ENCODE measurements at places on chromosomes 2 and 18.

DNA sequence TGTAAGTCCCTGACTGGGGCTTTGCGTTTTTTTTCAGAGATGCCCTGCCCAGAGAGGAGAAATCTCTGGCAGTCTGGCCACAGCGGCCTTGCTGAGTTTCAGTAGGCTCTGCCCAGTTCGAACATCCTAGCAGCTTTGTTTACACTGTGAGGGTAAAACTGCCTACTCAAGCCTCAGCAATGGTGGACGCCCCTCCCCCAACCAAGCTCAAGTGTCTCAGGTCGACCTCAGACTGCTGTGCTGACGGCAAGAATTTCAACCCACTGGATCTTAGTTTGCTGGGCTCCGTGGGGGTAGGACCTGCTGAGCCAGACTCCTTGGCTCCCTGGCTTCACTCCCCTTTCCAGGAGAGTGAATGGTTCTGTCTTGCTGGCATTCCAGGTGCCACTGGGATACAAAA is 31.7 kb downstream of the L3MBTL4 start:
- no peak for DNase-seq

DNA sequence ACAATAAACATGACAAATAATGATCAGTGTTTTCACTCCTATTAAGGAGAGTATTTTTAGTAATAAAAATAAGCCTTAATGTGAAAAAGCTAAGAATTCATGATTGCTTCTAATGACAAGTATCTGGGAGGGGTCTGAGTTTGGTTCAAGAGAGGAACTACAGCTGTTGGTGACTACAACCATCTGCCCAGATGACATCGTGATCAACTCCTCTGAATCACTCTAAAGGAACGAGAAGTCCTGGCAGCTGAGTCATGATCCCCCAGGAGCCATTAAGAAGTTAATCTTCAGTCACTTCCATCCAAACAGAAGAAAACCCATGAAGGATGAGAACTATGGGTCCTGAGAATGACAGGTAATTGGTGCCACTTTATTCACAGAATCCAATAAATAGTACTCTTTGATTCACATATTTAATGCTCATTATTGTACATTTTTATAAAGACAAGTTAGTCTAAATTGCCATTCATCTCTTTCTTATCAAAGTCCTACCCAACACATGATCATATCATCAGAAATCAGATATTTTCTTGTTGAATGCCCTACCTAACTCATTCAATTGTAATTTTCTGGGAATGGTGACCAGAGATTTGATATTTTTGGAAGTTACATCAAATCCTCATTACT is 6.8 kb downstream of the TFPI start:
- no peak for DNase-seq

DNA sequence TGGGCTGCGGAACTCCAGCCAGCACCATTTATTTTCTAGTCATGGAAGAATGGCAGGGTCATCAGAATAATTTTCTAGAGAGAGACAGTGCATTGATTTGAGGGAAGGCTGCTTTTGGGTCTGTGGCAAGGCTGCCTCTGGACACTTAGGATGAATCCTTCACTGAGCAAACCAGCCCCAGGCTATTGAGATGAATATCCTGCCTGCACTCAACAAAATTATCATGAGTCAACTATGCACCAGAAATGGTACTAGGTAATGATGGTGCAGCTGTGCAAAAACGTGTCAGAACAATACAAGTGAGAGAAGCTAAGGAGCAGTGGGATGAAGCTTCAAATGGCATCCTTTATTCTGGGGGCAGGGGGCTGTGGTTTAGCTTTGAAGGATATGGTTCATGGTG is 115.8 kb downstream of the SPHKAP start:
- DNase-seq, result no peak

DNA sequence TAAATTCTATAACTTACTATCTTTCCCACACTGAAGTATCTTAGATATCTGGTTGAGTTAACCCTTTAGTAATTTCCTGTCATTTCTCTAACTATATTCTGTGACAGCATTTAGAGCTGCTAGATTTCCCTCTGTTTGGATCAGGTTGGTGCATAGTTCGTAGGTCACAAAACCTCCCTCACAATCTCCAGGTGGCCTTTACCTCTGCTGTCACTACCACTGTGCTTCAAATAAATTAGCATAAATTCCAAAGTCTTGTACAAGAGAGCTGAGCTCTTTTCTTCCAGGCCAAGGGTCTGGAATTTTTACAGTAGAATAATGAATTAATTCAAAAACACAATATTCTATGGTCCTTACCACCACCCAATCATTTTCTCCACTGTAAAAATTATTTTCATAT is 739.7 kb downstream of the ERBB4 start:
- DNase-seq, result no peak

DNA sequence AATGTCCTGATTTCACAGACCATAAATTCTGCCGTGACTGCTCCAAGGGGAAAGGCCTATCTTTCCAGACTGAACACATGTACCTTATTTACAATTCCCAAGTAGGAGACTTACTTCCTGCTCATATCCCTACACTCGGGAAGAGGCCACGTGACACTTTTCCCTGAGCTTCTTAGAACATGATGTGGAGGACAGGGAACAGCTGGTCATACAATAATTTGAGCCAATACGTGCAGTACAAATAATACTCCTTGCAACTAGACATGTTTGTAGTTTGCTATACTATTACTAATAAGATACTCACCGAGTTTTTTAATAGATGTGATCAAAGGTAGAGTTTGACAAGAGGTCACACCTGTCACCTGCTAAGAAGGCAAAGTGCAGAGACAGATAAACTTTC is 256.4 kb downstream of the SP3 start:
- no peak for DNase-seq

GRCh38 chr2:108927936-108928659 is 60.9 kb downstream of the EDAR start:
- no peak for DNase-seq

GRCh38 chr2:48180557-48180956 is 274.3 kb upstream of the FBXO11 start:
- DNase-seq, result no peak

GRCh38 chr2:109456776-109457175 is 157.0 kb downstream of the SEPTIN10 start:
- DNase-seq, result no peak

GRCh38 chr2:186496401-186496800 is 10.3 kb downstream of the ZC3H15 start:
- no peak for DNase-seq

DNA sequence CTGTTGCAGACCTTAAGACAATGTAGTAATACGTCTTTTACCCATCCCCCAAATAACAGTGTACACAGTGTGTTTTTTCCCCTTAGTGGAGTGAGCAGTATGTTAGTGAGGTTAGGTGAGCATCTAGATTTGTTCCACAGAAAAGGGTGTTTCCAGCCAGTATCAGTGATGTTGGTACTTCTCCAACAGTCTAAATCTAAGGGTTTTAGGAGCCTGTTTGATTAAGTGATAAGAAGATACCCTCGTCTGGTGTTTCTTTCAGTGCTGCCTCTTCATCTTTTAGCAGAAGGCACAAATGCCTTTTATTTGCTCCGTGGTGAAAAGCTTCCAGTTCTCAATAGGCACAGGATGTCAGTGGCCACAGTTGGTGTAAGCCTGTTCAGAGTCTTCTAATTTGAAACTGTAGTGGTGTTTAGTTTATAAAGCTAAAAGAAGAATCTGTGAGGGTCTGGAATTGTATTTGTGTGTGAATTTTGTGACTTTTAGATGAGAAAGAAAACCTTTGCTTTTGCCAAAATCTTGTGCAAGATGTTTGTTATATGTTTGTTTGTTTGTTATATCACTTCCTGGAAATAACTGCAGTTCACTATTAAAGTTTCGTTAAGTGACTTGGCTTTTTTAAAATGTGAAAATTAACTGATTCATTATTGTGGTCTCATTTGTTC is 71.2 kb downstream of the MAP4K4 start:
- no peak for DNase-seq

Data from T-helper 2 cell (primary cell).